Activated CD8-positive, alpha-beta T cell treated with anti-CD3 and anti-CD28 coated beads, Interleukin-2, amount 10 ng/mL, durations not matched to agents 7 days and 5 days (primary cell): ENCODE measurements at places on chromosomes 13 and 19. TPM values are rescaled to one million over a fixed set of nuclear protein-coding genes. Genes with fewer than 3 reads are reported as not detected.

Gene PSMC4
- total RNA-seq = 121 TPM

Gene CNN1
- total RNA-seq = not detected

Gene RXFP2
- total RNA-seq = not detected

Gene CGB1
- total RNA-seq = not detected

Gene OR10H3
- not detected for total RNA-seq

Gene LILRB1
- total RNA-seq = 0.92 TPM
